ENCODE measurements at places on chromosomes 5 and 9.

DNA sequence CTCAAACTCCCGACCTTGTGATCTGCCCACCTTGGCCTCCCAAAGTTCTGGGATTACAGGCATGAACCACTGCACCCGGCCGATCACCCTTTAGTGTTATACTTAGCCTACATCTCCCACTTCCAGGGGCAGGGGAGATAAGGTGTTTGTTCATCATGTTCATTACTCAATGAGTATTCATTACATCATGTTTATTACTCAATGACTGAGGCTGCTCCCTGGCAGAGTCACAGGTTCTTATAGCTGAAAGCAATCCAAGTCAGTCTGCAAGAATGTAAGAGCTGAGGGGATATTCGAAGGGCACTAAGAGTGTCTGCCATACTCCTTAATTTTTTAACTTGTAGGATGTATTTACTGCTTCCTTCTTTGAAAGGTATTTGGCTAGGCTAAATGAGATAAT lies 214.2 kb downstream of the SPATA31D1 start:
- DNase-seq: peak; percentile 67

DNA sequence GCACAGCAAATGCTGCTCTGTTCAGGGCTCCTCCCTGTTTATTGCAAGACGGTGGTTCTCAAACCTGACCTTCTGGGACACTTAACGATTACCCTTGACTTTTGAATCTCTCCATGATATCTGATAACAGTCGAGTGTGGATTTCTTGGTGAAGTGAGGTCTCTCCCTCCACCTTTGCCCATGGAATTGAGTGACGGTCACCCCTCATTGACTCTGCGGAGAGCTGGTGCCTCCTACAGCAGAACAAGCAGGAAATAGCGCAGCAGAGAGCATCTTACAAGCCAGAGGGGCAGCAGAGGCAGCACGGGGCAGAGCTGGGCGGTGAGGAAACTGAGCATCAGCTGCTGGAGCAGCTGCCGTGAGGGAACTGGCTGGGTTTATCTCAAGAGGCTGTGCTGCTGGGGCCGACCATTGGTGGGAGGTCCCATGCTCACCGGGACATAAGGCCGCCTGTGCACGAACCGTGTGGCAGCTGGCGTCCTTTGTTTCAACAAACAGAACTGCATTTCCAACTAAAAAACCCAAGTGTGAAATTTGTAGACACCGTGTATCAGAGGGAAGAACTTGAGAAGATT lies 189.8 kb downstream of the MTRR start:
- DNase-seq: no peak

- no peak for DNase-seq
Measured at GRCh38 chr5:146082798-146083197, 22.6 kb downstream of the PLAC8L1 start.

DNA sequence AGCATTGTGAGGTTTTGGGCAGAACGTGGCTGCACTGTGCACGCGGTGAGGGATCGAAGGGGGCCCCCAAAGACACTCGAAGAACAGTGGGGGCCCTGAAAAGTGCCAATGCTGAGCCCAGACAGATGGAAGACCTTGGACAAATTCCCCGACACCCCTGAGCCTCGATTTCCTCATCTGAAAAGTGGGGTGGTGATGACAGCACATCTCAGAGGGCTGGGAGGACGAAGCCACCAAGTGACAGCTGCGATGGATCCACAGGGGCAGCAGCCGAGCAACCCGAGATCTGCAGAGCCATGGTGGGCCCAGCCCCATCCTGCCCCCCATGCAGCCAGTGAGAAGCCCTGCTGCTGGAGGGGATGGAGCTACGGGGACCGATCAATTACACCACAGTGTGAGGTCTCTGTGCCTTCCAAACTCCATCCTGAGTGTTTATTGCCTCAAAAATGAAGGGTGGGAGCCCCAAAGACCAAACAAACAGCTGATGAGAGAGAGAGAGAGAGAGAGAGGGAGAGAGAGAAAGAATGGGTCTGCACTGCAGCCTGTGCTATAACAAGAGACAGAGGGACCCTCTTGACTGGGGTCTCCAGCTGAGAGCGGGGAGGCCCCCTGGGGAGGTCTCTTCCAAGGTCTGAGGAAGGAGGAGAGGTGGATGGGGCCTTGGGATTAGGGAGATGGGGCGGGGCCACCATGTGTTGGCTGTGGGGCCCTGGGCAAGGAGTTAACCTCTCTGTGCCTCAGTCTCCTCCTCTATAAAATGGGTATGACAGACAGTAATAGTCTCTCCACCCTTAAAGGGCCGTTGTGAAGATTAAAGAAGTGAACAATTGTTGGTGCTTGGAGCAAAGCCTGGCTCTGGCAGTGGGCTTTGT lies 134.4 kb upstream of the IER5L start:
- no peak for DNase-seq

DNA sequence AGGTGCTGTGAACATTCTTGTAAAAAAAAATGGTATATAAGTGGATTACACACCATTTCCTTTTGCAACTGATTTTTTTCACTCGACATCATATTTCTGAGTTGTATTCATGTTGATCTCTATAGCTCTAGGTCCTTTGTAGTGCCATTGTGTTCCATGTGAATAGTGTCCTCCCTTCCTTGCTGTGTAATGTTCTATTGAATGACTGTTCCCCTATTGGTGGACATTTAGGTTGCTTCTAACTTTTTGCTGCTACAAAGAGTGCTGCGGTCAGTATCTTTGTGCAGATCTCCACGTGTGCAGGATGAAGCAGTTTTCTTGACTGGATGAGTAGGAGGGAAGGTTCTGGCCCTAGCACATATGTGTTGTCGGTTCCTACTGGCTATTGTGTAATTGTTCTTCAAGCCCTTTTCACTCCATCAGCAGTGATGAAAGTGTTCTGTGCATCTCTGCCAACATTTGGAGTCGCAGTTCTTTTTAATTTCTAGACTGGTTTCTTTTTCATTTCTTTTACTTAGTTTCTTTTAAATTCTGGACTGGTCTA lies 20.2 kb downstream of the DAB2IP start:
- DNase-seq: peak; percentile 36

GRCh38 chr5:121982146-121982892 lies 20.5 kb downstream of the SRFBP1 start:
- peak; percentile 32 for DNase-seq

DNA sequence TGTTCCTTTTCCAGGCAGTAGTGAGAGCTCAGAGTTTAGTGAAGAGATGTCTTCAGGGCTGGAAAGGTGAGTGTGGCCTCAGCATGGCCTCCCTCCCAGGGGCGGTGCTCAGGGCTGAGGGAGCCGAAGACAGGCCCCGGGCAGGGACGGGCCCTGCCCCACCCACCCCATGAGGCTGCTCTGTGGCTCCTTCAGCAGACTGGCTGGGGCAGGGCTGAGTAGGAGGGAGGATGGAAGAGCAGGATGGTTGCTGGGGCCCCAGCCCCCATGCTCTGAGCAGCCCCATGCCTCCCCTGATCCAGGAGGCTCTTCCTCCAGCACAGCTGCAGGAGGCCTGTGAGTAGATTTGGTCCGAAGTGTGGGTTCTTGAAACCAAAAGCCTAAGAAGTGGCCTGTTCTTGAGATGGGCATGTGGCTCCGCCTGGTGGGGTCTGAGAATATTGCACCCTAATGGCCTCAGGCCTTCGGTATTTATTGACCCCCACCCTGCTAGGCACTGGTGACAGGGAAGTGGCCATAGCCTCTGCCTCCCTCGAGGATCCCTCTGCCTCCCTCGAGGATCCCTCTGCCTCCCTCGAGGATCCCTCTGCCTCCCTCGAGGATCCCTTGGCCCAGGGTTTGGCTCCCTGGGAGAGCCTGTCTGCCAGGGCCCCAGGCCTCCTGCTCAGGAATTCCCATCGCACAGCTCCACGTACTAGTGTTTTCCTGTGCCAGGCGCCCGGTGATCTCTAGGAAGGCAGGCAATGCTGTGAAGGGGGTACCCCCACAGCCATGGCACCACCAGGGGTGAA lies 65.4 kb upstream of the GARNL3 start:
- peak; percentile 39 for DNase-seq

DNA sequence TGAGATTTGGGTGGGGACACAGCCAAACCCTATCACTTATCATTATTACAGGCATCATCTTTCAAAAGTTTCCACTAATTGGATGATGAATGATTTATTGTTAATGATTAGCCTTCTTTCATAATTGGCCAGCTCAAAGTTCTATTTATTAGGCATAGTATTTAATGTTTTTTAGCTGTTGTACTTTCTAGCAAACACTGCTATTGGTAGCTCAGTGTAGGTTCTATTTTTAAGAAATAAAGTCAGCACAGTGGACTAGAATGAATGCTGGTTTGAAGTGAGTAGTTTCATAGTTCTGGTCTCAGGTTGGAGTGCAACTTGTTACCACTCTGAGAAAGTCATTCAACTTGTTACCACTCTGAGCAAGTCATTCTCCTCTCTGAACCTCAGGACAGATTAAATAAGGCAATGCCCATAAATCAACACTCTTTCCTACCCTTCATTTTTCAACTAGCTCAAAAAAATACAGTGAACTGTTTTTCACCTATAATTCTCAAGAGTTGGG lies 46.9 kb downstream of the JAKMIP2 start:
- no peak for DNase-seq

- DNase-seq: no peak
Measured at GRCh38 chr9:6450641-6451375, 37.8 kb downstream of the UHRF2 start.

- DNase-seq: peak; percentile 97
Measured at GRCh38 chr9:105064248-105065097, 136.5 kb upstream of the ABCA1 start.

DNA sequence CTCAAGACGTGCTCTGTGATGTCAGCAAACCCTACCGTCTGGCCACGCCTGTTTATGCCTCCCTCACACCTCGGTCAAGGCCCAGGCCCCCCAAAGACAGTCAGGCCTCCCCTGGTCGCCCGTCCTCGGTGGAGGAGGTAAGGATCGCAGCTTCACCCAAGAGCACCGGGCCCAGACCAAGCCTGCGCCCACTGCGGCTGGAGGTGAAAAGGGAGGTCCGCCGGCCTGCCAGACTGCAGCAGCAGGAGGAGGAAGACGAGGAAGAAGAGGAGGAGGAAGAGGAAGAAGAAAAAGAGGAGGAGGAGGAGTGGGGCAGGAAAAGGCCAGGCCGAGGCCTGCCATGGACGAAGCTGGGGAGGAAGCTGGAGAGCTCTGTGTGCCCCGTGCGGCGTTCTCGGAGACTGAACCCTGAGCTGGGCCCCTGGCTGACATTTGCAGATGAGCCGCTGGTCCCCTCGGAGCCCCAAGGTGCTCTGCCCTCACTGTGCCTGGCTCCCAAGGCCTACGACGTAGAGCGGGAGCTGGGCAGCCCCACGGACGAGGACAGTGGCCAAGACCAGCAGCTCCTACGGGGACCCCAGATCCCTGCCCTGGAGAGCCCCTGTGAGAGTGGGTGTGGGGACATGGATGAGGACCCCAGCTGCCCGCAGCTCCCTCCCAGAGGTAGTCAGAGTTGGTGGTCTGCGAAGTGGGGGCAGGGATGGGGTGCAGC lies 103.2 kb downstream of the PPARGC1B start:
- no peak for DNase-seq

GRCh38 chr5:97044052-97044451 lies 98.4 kb downstream of the LIX1 start:
- no peak for DNase-seq

- DNase-seq: peak; percentile 79
Measured at GRCh38 chr5:20524991-20525529, 537.1 kb upstream of the CDH18 start.

DNA sequence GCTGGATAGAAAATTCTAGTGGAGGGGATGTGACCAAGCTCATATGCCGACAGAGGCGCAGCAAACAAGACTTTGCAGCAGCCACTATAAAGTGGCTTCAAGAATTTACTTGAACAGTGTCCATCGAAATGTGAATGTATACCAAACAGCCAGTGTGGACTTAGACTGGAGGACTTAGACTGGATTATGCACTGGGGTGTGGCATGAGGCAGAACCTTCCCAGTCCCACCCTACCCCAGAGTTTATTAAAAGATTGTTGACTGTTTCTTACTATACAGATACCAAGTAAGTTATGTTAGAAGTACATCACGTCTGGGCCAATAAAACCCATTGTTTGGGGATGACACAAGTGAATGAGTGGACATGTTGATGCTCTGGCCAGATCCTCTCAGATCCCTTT lies 561.3 kb upstream of the KLF4 start:
- DNase-seq: no peak

DNA sequence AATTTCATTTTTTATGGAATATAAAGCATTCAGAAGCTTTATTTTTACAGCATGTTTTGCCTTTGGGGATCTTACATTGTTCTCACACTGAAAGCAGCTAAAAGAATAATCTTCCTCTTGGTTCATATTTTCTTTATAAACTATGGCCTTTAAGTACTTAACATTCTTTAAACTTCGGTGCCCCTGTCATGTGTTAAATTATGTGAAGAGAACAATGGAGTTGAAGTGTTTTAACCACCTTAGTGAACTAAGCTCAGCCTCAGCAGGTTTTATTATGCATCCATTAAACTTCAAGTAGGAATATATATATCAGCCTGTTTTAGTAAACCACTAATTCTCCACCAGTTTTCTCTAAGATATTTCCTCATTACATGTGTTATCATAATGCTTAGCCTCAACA lies 371.4 kb upstream of the CDH18 start:
- no peak for DNase-seq

GRCh38 chr5:176469296-176469695 lies 21.1 kb downstream of the FAF2 start:
- DNase-seq: no peak

DNA sequence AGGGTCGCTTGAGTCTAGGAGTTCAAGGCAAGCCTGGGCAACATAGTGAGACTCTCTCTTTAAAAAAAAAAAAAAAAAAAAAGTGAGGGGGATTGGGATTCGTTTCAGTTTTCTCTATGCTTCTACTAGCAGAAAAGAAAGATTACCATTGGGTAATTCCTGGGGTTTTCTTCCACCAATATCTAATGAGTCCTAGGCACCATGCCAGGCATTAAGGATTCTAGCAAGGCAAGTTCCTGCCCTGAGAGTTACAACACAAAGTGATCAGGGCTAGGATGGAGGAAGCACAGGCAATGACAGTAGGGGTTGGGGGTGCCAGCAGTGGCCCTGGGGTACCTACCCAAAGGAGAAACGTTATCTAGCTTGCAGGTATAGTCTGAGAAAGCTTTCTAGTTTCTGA lies 90.8 kb downstream of the PCDH1 start:
- no peak for DNase-seq

GRCh38 chr9:109086221-109086620 lies 33.5 kb downstream of the TMEM245 start:
- no peak for DNase-seq

GRCh38 chr9:69498470-69498869 lies 173.5 kb downstream of the ENTREP1 start:
- DNase-seq: no peak

- no peak for DNase-seq
Measured at GRCh38 chr5:149416987-149417710, 38.1 kb upstream of the IL17B start.

All from astrocyte (in vitro differentiated cells and primary cell).